ENCODE measurements at places on chromosomes 6 and 20.

DNA sequence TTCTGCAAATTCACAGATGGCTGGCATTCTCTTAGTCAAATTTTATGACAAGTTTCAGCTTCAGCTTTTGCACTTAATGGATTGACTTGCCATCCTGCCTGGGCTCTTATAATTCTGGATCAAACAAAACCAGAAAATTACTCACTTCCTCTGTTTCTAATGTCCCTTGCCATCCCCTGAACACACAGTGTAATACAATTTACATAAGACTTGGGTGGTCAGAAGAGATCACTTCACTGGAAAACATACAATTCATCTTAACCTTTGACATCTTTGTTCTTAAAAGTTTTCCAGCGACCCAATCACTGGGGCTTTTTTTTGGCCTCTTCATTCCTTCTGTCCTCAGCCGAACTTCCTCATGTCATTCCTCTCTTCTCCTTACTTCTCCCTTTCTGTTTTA lies 199.0 kb downstream of the ARHGAP18 start:
- DNase-seq: no peak

- no peak for DNase-seq
Measured at GRCh38 chr6:104227508-104227907, 632.2 kb downstream of the HACE1 start.

DNA sequence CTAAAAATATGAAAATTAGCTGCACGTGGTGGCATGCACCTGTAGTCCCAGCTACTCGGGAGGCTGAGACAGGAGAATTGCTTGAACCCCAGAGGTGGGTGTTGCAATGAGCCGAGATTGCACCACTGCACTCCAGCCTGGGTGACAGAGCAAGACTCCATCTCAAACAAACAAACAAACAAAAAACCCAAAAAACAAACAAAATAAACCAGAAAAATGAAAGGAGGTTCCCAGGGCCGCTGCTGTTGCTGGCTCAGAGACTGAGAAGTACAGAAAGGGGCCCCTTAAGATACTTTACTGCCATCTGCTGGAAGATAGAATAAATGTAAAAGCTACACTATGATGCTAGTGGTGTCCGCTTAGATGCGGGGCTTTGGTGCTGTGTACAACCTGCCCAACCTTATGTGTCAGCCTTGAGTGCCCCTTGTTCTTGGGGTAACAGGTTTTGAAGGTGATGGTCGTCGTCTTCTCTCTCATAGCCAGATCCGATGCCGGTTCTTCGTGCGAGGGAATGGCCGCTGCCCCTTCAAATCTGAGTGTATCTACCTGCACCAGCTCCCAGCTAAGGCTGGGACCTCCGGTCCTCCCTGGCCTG lies 2.8 kb upstream of the FANCE start:
- DNase-seq: no peak

- DNase-seq: no peak
Measured at GRCh38 chr6:43014434-43014909, 423 bp downstream of the KLHDC3 start.

DNA sequence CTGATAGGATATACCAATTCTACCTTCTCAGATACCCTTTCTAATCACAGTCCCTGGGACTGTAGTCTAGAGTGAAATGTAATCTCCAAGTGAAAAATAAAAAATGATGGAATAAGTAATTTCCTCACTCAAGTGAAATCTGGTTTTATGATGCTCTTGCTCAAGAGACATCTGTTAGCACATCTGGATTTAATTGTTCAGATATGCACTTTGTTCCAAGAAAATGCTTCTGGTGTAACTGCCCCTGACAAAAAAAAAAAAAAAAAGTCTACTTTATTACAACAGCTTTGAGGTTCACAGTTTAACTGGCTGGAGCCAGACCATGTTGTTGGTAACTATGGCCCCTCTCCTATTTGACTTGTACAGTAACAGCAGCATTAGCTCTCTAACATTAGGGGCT lies 251.8 kb downstream of the BTBD9 start:
- no peak for DNase-seq

DNA sequence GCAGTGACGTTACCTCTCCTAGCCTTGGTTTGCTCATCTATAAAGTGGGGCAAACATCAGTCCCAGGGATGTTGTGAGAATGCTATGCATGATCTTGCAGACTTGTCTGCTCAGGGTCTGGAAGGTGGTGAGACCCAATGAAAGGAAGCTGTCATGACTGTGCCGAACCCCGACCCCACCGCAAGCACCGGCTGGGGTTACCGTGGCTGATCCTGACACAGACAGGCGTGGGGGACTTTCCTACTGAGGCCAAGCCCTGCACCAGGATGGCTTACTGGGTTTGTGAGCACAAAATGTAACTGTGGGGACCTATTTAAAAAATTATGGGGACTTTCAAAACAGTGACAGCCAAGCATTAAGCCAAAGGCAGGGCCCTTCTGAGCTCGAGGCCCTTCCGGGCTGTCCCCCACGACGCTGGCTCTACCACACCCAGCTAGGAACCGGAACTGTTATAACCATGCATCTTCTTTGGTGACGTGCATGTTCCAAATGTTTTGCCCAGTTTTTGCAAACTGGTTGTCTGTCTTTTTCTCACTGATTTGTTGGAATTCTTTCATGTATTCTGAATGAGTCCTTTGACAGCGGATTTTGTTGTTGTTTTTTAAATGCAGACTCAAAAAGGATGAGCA lies 76.6 kb upstream of the PMEPA1 start:
- DNase-seq: no peak

DNA sequence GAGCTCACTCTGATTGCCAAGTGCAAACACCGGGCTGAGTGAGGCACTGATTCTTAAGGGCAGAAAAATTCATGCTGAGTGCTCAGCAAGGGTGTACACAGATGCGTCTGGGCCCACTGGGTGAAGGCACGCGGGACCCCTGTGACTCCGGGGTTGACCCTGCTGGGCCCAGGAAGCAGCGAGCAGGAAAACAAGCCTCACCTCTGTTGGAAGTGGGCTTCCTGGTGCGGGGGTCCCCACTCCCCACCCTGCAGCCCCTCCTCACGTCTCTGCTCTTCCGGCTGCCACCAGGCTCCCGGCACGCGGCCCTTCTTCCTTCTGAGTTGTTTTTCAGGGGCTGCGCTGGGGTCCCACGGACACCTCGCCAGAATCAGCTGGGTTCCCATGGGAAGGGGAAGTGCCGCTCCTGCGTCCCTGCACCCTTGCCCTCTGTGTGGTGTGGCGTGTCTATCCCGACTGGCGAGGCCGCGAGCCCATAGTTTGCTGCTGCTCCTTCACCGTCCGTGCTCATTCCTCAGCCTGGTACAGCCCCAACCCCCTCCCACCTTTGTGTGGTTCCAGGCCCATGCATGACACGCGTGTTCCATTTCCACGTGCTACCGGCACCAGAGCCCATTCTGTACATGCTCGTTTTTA lies 80.6 kb upstream of the BHLHE23 start:
- DNase-seq: no peak

DNA sequence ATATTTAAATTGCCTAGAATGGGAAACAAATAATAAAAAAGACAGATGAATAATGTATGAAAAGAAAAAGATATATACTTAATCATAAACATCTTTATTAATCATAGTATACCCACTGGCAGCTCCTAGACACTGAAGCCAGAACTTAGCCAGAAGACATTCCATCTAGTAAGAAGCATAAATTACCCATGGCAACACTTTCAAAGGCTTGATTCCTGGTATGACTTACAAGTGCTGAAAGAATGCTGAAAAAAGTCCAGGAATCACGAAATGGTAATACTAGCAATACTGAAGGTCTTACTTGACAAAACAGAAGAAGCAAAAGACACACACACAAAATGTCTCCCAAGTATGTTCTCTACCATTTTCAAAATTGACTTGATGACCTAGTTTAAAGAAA lies 38.0 kb downstream of the RWDD2A start:
- DNase-seq: no peak

- DNase-seq: no peak
Measured at GRCh38 chr6:79455446-79455845, 81.8 kb downstream of the LCA5 start.

DNA sequence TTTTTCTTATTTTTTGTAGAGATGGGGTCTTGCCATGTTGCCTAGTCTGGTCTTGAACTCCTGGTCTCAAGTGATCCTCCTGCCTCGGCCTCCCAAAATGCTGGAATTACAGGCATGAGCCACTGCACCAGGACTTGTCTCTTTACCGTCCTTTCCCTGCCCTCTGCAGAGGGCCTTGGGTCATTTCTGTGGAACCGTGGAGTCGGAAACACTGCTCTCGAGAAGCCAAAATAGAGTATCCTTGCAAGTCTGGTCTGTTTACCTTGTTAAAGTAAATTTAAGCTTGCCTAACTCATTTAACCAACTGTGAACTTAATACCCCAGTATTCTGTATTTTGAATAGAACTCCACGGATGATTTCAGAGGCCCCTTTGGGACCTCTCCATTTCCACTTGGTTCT lies 51.4 kb downstream of the KDM1B start:
- DNase-seq: no peak

DNA sequence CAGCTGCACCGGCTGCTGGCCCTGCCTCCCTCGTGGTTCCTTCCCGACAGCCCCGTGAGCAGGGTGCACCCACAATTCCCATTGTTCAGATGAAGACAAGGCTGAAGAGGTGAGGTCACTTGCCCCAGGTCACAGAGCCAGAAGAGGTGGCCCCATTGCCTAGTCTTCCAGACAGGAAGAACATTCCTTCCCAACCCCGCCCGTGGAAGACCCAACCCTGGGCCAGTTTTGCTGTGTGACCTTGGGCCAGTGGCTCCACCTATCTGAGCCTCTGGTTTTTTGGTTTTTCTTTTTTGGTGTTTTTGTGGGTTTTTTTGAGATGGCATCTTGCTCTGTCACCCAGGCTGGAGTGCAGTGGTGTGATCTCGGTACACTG lies 61.7 kb downstream of the RIPOR3 start:
- no peak for DNase-seq

- DNase-seq: no peak
Measured at GRCh38 chr6:167735951-167736288, 90.8 kb upstream of the AFDN start.

GRCh38 chr6:81169166-81169565 lies 583.3 kb downstream of the TENT5A start:
- DNase-seq: no peak

DNA sequence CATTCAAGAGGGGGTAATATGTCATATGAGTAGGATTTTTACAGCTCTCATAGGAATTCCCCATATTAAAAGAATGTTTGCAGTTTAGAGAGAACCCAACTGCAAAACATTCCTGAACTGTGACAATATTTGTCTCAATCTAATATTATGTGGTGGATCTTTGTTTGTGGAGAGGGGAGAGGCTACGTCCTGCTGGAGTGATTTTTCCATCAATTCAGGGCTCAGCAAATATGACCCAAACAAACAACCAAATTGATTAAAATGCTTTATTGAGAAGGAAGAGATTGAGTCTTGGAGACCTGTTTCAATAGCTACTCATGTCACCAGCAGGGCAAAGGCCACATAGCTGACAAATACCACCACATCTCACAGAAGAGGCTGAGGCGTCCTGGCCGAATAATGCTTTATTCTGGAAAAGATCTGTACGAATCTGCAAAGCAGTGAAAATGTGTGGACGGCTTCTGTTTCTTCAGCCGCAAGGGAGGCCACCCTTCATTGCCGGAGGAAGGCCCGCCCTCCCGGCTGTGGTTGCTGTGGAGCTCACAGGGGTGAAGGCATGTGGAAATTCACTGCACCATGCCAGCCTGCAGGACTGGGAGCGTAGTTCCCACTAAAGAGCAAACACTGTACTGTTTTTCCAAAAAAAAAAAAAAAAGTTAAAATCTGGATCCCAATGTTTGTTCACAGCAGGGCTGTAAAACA lies 89.7 kb upstream of the QKI start:
- no peak for DNase-seq

- DNase-seq: no peak
Measured at GRCh38 chr6:163133017-163133416, 281.5 kb upstream of the QKI start.

GRCh38 chr20:51930775-51931174 lies 128.5 kb upstream of the SALL4 start:
- DNase-seq: no peak

DNA sequence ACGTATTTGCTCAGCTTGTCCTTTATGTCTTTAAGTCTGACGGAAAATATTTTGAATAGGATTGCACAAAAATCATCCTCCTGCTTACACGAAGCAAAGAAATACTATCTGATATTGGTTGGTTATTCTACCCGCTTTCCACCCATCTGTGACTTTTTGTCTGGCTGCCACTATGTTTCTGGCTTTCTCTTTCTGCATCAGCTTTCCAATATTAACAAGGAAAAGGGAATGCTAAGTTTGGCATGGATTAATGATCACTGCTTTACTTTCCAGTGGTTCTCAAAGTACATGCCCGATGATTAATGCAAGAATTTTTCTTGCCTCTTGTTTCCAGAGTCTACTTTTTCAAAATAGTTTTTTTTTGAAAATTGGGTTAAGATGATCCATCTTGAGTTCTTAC lies 57.0 kb downstream of the RNF144B start:
- DNase-seq: no peak

DNA sequence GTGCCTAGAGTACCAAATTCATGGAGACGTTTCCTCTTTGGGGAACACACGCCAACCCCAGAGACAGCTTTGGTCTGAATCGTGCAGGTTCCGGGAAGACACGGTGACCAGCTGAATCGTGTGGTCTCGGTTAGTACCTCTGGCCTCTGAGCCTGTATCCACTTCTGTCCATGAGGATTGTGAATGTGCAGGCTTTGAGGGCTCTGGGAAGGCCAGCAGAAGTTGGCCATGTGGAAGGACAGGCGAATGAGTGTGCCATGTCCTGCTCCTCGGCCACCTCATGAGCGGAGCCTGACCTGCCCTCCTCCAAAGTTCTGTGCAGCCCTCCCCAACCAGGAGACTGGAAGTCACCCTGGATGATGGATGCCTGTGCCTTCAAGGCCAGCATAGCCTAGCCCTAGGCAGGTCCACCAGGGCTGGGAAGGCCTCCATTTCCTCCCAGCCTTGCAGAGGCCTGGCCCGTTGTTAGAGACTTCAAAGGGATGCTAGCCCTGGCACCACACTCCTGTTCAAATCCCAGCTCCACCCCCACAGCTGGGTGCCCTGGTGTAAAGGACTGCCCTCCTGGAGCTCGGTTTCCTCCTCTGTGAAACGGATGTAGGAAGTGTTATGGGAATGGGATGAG lies 1.7 kb upstream of the TMEM74B start:
- no peak for DNase-seq

DNA sequence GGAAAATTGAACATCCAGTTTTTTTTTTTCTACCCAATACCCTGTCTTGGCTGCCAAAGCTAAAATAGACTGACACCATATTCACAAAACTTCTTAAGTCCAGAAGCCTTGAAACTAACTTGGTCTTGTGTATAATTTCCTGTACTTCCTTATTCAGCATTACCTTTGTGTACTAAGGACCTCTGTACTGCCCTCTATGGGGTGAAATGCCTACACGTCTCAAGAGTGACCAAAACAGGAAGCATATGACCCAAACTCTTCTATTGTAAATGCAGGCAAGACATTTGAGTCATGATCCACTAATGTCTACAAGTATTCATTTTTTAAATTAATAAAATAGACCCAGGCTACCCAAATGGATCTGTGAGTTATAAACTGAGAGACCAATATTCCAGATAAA lies 50.4 kb downstream of the HMGCLL1 start:
- no peak for DNase-seq

- no peak for DNase-seq
Measured at GRCh38 chr6:163354085-163354484, 60.4 kb upstream of the QKI start.

GRCh38 chr6:165571721-165572132 lies 91.3 kb downstream of the PDE10A start:
- no peak for DNase-seq

Measured in stimulated activated CD4-positive, alpha-beta T cell treated with anti-CD3 and anti-CD28 coated beads, TNF-alpha, amount 100 ng/mL, for 4 hours (primary cell).